Esophagus muscularis mucosa (tissue), 4 donors: ENCODE measurements at places on chromosomes 2 and 18. TPM values are rescaled to one million over a fixed set of nuclear protein-coding genes. Genes with fewer than 3 reads are reported as not detected.
A peak's percentile ranks its signal among the peaks of the same experiment; 100 is the strongest.

METTL8 gene
- total RNA-seq, result 34.8 TPM

- peak overlapping the region; percentile 74 for H3K27ac ChIP-seq
- DNase-seq, result no peak
- peak overlapping the region; percentile 35 for H3K4me3 ChIP-seq
- peaks cover 17% of the 10 kb centered on the region for H3K4me1 ChIP-seq
Observed at GRCh38 chr2:28300485-28301341, 91.9 kb upstream of the FOSL2 start.

GRCh38 chr2:16960579-16960978, 294.9 kb upstream of the CYRIA start:
- H3K27me3 ChIP-seq, result no peaks in the 10 kb centered on the region
- DNase-seq, result no peak
- no peak overlapping the region for H3K4me3 ChIP-seq
- H3K4me1 ChIP-seq, result no peaks in the 10 kb centered on the region
- H3K36me3 ChIP-seq, result no peaks in the 10 kb centered on the region
- H3K27ac ChIP-seq, result no peak overlapping the region

GRCh38 chr2:143901185-143901842, 618.6 kb downstream of the ZEB2 start:
- H3K4me1 ChIP-seq, result no peaks in the 10 kb centered on the region
- H3K27me3 ChIP-seq, result no peaks in the 10 kb centered on the region
- no peaks in the 10 kb centered on the region for H3K36me3 ChIP-seq
- no peak overlapping the region for H3K27ac ChIP-seq

- H3K4me1 ChIP-seq, result peaks cover 41% of the 10 kb centered on the region
- H3K27me3 ChIP-seq, result no peaks in the 10 kb centered on the region
- DNase-seq, result no peak
- no peak overlapping the region for H3K4me3 ChIP-seq
Observed at GRCh38 chr2:191860760-191861466, 14.0 kb upstream of the CAVIN2 start.
